Left lung (tissue), 14 donors: ENCODE measurements at places on chromosomes 12 and 14.

DNA sequence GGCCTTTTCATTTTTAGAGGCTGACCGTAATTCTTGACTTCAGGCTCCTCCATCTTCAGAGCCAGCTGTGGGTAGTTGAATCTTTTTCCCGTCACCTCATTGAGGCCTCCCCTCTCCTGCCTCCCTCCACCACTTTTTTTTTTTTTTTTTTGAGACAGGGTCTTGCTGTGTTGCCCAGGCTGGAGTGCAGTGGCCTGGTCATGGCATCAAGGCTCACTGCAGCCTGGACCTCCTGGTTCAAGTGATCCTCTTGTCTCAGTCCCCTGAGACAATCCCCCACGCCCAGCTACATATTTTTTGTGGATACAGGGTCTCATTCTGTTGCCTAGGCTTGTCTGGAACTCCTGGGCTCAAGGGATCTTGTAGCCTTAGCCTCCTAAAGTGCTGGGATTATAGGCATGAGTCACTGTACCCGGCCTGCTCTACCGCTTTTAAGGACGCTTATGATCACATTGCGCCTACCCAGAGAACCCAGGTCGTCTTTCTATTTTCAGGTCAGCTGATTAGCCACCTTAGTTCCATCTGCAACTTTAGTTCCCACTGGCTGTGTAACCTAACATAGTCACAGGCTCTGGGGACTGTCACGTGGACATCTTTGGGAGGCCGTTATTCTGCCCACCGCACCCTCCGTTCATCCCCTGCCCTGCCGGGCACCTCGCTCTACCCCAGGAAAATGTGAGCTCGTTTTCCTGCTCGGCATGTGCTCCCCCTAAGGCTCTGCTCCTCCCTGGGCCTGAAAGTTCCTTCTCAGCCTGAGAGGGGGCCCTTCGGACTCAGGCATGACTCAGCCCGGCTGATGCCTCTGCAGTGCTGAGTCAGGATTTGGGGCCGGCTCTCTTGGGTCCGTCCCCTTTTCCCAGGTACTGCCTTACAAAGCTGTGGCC, 13.4 kb downstream of the TNFAIP2 start:
- DNase-seq = no peak

DNA sequence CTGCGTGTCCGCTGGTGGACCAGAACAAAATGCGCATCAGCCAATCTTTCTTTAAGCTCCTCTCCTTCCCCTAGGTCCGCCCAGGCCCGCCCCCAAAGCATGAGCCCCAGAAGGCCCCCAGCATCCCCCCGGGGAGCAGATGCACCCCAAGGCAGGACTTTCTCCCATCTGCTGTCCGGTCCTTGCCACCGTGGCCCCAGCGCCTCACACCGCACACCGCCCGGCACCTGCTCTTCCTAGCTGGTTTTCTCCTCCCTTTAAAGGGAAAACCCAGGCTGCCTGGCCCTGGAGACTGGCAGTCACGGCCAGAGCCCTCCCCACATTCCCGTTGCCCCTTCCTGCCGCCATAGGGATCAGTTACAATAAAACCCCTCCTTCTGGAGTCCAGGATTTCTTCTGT, 30.2 kb downstream of the RIMBP2 start:
- no peak for DNase-seq

GRCh38 chr12:109703684-109704083, 9.9 kb upstream of the FAM222A start:
- peak; percentile 46 for DNase-seq

GRCh38 chr14:23306412-23307145, at the start of gene BCL2L2:
BCL2L2 (plus strand) TSS chr14:23306833; CDS start chr14:23307768, 935 bp downstream.
- DNase-seq = peak; percentile 94

GRCh38 chr12:72037006-72037795, 98.6 kb downstream of the TPH2 start:
- no peak for DNase-seq
